ENCODE measurements at places on chromosomes 3 and 15.

DNA sequence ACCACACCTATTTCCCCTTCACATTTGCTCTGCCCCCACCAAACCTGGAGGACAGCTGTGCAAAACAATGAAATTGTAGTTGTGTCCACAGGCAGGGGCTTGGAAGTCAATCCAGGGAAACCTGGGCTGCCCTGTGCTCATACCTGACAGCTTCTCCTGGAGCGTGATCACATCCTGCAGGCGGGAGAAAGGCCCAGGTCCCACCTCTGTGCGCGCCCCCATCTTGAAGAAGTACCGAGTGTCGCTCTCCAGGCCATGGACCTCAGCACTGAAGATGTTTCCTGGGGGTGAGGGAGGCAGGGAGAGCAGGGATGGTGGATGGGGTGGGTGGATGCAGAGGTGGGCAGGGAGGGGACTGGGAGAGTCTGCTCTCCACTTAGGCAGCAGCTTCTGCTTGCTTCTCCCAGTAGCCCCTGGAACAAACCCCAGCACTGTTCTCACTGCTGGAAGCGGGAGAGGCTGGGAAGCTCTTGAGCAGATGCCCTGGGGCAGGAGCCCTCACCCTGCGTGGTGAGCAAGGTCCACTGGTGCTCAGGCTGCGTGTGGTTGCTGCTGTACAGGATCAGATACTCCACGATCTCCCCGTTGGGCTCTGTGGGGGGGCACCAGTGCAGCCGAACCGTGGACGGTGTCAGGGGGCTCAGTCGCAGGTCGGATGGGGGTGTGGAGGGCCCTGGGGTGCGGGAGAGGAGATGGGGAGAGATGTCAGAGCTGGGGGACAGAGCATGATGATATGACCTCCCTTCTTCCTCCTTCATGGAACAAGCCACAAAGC is 10.7 kb upstream of the IGDCC3 start:
- no peak for DNase-seq

- no peak for DNase-seq
Measured at GRCh38 chr3:104546301-104546700, 820.4 kb upstream of the ALCAM start.

DNA sequence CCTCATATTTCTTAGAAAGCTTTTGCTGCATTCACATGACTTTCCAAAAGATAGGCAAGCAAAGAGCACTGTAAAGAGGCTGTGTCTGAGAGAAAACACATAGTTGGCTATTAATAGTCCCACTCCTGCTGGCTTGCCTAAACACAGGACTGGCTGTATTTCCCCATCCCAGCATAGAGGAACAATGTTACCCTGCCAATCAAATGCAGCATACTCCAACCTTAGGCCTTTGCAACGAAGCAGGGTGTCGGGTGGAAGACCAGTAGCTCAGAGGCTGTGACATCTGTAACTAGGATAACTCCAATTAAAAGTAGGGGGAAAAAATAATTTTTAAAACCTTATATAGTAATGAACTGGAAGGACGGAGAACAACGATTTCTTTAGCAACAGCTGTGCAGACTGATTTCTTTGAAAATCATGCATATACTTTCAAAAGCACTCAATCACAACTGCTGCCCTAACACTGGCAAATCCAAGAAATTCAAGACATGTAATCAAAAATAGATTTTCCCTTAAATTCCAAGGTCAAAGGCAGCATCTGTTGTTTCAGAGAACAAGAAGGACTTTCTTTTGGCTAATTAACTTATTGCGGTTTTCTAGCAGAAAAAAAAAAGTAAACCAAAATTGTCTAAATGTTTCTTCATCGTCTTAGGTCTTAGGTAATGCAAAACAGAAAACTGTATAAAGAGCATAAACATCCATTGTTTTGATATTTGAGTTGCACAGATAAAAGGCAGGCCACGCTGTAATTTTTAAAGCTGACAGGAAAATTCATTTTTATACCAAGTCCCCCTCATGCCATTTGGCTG is 139.3 kb downstream of the TNIK start:
- DNase-seq: peak; percentile 34

DNA sequence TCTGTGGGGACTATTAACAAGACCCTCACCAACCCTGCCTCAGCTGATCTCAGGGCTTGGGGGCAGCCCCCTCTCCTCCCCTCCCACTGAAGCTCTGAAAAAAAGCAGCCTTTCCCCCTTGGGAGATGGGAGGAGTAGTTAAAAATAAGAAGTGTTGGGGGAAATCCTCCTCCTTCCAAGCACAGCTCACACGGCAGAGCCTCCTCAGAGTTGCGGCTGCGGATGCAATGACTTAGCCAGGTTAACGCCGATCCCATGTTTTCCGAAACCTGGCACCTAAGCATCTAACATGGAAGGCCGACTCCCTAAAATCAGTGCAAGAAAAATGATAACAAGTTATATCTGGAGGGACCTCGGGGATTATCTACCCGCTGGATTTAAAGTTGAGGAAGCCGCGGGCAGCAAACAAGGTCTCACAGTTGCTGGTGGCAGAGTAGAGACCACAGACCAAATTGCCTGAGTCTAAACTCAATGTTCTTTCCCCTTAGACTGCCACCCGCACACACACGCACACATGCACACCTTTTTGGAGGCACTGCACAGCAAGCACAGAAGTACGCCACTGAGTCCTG is 1.1 kb upstream of the TPM1 start:
- DNase-seq: no peak

DNA sequence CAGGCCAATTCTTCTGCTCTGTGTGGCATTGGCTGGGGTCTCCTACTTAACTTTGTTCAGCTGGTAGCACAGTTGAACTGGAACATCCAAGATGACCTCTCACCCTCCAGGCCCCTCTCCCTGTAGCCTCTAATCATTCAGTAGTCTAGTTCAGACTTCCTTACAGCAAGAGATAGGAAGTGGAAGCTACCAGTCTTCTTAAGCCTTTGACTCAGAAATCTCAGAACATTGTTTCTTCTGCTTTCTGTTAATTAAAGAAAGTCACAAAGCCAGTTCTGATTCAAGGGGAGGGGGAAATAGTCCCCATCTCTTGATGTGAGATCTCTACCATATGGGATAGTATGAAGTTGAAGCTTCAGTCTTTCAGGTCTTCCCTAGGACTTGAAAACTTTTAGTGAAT is 18.8 kb upstream of the SACM1L start:
- no peak for DNase-seq

DNA sequence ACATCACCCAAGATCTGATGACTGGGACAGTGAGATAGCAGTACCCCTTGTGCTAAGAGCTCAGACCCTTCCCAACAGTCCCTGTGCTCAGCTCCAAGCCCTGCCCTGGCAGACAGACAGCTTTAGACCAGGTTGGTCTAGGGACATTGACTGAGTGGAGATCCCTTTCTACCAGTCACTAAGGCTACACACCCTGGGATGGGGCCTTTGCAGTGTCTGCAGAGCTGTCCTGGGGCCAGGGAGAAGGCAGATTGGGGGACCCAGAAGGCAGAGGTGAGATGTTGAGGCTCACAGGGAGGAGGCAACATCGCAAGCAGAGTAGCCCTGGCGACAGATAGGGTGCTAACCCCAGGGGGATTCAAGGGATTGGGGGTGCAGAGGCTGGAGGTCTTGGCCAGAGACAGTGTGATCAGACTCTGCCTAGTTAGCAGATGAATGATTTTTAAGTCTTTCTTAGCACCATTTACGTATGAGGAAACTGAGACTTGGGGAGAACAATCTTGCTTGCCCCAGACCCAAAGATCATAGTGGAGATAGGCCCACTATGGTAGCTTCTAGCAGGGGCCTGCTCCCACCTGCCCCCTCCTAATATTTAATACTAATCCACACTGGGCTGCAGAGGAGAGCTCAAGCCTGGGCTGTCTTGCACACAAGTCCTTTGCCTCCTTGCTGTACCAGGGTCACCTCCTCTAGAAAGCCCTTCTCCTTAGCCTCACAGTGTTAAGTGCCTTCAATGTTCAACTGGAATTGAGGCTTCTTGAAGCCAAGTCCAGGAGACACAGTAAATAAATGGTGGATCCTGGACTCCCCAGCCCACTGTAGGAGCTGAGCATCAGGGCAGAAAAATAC is 32.6 kb downstream of the HMCES start:
- no peak for DNase-seq

- DNase-seq: no peak
Measured at GRCh38 chr3:159028706-159029105, 226.9 kb downstream of the MFSD1 start.

DNA sequence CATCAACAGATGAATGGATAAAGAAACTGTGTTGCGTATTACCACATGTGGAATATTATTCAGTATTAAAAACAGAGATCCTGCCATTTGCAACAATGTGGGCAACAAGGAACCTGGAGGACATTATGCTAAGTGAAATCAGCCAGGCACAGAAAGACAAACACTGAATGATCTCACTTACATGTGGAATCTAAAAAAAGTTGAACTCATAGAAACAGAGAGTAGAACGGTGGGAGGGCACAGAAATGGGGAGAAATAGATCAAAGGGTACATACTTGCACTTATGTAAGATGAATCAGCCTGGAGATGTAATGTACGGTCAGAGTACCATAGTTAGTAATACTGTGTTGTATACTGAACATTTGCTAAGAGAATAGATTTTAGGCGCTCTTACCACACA is 29.8 kb upstream of the MUC13 start:
- DNase-seq: no peak

GRCh38 chr15:92813485-92813884 is 86.6 kb upstream of the CHD2 start:
- no peak for DNase-seq

- DNase-seq: no peak
Measured at GRCh38 chr3:177753451-177754155, 556.3 kb upstream of the TBL1XR1 start.

DNA sequence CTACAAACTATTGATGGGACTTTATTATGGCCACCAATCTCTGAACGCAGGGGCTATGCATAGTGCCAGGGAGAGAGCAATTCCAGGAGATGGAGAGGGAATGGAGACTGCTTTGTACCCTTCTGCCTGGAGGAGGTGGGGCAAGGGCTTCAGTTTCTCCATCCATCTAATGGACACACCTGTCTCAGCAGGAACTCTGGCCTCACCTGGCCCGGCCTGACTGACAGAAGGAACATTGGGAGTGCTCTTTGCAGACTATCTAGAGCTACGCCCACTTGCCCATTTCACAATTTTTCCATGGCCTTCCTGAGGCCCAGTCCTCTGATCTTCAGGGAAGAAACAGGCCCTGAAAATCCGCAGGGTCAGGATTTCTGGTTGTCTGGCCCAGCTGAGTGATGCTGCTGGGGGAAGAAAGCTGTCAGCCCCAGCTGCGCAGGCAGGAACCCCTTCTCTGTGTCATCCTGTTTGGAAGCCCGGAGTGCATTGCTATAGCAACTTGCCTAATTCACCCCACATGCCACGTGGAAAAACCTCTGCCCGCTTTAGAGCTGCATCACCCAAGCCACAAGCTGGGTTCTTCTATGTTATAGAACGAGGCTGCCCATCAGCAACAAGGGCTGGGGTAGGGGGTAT is 6.4 kb downstream of the ITGA11 start:
- DNase-seq: no peak

DNA sequence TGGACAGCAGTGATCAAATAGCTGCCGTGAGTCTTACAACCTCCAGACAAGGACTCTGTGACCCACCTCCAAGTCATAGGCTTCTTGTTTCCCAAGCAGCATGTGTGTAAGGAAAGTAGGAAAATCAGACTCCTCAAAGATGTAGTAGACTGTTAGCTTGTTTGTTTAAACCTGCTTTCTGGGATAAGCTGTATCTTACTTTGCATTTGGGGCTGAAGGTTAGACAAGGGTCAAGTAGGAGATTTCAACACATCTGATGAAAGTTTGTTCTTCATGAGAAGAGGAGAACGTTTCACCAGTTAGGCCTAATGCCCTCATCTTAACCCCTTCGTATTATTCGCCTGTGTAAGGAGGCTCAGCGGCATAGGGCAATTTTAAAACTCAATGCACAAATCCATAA is 756.4 kb upstream of the NR2F2 start:
- no peak for DNase-seq

- DNase-seq: no peak
Measured at GRCh38 chr15:39746714-39747276, 35.8 kb downstream of the FSIP1 start.

DNA sequence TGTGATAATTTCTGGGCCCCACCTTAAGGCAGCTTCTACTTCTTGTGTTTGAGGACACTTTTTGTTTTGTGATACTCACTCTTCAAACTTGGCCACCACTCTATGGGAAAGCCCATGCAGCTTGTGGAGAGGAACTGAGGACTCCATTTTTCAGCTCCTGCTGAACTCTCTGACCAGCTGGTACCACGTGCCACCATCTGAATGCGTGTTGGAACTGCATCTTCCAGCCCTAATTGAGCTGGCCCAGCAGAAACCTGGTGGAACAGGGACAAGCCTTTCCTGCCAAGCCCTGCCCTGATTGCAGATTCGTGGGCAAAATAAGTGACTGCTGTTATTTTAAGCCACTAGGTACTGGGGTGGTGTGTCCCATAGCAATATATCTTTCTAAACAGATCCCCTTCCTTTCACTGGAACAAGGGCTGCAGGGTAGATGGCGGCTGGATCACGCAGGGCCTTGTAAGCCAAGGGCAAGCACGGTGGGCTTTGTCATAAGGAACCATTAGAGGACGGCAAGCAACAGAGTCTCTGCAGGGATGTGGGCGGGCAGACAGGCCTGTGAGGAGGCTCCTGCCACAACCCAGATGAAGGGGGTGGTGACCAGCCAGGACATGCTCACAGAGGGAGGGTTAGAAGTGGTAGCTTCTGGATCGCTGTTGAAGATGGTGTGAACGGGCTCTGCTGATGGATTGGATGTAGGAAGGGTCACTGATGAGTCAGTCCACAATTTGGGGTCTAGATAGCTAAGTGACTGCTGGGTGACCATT is 9.5 kb downstream of the H1-8 start:
- peak; percentile 34 for DNase-seq

Data from NCI-H1694 treated with DMSO at 0.1 percent for 48 hours (cell line).